ENCODE measurements at places on chromosomes 6 and 20.

- no peak for DNase-seq
Observed at GRCh38 chr6:900716-901605, 208.0 kb upstream of the EXOC2 start.

DNA sequence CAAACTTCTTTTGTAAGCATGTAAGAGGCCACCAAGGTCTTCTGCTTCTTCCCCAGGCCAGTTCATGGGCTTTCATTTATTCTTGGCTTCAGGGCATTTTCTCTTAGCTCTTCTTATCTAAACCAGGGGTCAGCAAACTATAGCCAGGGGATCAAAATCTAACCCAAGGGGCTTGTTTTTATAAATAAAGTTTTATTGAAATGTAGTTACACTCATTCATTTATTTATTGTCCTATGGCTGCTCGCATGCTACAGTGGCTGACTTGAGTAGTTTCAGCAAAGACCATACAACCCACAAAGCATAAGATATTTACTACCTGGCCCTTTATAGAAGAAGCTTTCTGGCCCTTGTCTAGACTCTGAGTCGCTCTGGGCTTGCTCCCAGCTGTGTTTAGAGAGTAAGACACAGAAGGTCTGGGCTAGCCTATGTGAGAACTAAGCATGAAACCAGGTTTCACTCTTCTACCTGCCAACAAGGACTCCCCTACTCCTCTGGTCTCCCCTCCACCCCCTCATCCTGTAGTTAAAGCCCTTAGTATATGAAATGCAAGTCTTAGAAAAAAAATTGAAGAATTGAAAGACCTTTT lies 43.2 kb downstream of the KHDC1L start:
- DNase-seq = no peak

GRCh38 chr6:155108070-155108820 lies 113.1 kb downstream of the TIAM2 start:
- DNase-seq = no peak

- no peak for DNase-seq
Observed at GRCh38 chr6:2034256-2034655, 211.1 kb downstream of the GMDS start.

GRCh38 chr20:44395461-44396340 lies 40.2 kb downstream of the HNF4A start:
- DNase-seq = no peak

DNA sequence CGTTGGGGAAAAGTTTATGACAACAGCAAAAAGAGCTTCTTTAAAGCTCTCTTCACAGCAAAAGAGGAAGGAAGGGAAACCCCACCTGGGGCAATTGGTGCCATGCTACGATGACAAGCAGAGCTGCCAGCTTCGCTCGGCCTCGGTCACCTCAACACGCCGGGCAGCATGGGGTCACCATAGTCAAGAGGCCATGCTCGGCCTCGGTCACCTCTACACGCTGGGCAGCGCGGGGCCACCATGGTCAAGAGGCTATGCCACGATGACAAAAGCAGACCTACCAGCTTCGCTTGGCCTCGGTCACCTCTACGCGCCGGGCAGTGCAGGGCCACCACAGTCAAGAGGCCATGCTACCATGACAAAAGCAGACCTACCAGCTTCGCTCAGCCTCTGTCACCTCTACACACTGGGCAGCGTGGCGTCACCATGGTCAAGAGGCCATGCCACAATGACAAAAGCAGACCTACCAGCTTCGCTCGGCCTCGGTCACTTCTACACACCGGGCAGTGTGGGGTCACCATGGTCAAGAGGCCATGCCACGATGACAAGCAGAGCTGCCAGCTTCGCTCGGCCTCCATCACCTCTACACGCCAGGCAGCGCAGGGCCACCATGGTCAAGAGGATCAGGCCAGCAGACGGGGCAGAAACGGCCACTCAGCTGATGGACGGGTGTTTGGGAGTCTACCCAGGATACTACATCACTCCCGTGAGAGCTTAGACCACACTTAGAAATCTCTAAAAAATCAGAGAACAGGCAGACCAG lies 12.1 kb downstream of the APMAP start:
- no peak for DNase-seq

DNA sequence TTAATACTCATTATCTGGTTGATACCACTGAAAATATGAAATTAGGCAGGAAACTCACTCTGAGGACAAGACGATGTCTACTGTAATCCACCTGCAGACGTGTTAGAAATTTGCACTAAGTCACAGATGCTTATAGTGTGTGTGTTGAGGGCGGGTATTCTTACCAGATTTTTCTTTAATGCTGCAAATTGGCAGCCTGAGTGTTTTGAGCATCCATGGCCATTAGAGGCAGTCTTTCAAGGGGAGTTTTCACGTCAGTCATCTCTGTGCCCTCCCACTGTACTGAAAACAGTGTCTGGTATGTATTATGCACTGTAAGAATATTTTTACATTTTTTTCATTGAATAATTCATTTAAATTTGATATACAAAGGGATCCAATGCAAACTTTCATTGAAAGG lies 266.5 kb upstream of the QKI start:
- DNase-seq = no peak

All from activated gamma-delta T cell treated with Interleukin-2 at 50 U/mL for 16 hours (primary cell).